Activated CD8-positive, alpha-beta memory T cell treated with anti-CD3 and anti-CD28 coated beads for 24 hours (primary cell): ENCODE measurements at places on chromosomes 2 and 18.
A peak's percentile ranks its signal among the peaks of the same experiment; 100 is the strongest.

- no peak for DNase-seq
Observed at GRCh38 chr18:64803471-64803870, 654.6 kb upstream of the LINC00305 start.

DNA sequence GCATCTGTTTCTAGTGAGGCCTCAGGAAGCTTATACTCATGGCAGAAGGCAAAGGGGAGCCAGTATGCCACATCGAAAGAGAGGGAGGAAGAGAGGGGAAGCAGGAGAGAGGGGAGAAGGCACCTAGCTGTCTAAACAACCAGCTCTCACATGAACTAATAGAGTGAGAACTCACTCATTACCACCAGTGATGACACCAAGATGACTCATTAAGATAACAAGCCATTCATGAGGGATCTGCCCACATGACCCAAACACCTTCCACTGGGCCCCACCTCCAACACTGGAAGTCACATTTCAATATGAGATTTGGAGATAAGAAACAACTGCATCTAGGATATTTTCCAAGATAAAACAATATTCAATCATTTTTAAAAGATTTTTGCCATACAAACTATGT, 753.9 kb upstream of the ZEB2 start:
- no peak for DNase-seq

DNA sequence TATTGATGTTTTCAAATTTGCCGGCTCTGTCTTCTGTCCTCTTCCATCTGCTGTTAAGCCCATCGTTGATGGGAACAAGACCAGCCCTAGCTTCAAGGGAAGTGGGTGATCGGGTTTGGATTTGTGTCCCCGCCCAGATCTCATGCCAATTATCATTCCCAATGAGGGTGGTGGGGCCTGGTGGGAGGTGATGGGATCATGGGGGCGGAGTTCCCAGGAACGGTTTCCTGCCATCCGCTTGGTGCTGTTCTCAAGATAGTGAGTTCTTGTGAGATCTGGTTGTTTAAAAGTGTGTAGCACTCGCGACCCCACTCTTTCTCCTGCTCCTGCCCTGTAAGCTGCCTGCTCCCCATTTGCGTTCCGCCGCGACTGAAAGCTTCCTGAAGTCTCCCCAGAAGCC, 9.5 kb downstream of the ASB18 start:
- peak; percentile 40 for DNase-seq

GRCh38 chr2:61995515-61995914, 90.0 kb downstream of the COMMD1 start:
- DNase-seq, result no peak

DNA sequence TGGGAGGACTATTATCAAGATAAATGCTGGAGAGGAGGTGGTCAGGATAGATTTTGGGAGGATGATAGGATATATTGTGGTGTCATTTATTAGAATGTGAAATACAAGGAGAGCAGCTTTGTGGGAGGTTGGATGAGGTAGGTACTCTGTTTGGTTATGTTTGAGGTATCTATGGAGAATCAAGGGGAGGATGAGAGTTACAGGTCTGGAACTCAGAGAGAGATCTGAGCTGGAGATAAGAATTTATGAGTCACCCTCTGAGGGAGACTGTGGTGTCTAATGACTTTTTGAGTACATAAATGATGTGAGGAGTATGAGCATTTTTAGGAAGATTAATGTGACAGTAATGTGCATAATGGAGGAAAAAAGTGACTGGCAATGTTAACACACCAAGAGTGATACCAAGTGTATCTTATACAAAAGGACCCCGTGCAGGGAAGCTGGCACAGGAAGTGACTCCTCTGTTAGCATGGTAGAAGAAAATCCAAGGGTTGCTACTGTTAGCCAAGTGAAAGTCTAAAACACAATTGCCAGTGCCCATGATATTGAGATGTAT, 48.2 kb downstream of the CRIM1 start:
- DNase-seq, result no peak

GRCh38 chr2:31434911-31435310, 20.4 kb upstream of the XDH start:
- no peak for DNase-seq

DNA sequence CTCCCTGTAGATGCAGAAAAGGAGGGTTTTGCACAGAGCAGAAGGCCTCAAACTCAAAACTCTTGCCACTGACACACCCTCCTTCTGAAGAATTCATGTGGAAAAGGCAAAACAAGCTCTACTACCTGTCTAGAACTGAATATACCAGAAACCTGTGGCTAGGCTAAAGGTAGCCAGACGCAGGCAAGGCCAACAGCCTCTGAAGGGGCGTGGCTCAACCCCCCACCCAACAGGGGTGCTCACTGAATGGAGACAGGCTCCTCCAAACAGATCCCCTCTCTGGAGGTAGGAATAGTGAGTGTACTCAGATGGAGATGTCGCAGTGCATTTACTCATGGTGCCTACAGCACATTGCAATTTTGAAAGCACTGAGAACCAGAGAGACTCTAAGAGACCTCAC, 3.0 kb upstream of the STK17B start:
- DNase-seq, result no peak

DNA sequence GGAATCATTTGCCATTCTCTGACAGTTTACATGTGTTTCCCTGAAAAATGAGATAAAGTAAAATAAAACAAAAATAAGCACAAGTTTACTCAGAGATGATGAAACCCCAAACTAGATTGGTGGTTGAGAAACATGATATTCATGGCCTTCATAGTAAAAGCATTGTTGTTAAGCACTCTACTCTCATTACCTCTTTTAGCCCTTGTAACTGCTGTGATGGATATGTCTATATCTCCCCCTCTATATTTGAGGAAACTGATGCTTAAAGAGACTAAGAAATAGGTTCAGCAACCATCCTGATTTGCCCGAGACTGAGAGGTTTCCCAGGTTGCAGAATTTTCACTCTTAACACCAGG, 33.9 kb upstream of the GALNT3 start:
- no peak for DNase-seq

GRCh38 chr18:63895190-63895589, 7.7 kb downstream of the SERPINB2 start:
- DNase-seq, result no peak

DNA sequence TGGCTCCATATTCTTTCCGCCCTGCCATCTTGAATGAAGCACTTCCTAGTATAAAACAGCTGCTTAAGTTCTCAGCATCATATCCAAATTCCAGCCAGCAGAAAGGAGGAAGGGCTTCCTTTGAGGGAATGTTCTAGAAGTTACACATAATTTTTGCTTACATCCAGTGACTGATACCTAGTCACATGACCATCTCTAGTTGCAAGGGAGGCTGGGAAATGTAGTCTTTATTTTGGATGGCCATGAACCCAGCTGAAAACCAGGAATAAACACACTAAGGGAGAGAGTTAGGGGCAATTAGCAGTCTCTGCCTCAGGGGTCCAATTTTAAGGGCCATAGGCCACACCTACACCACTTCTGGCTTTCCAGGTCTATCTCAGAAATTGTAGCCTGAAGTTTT, 57.8 kb upstream of the LMAN1 start:
- DNase-seq, result no peak

GRCh38 chr2:23441414-23441813, 56.4 kb downstream of the KLHL29 start:
- DNase-seq, result no peak

DNA sequence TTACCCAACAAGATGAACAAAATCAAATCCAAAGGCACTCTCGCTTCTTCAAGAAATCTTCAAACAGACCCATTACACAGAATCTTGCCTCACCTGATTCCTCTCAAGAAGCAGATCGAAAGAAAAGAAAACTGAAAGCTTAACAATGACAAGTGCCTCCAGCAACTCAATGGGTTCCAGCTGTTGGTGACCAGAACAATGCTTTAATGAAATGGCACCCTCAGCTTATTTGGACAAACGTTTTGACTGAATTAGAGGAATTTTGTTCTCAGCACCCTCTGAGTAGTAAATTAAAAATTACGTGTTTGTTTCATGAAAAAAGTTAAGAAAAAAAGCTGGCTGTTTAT, 211.0 kb downstream of the ZNF521 start:
- no peak for DNase-seq

DNA sequence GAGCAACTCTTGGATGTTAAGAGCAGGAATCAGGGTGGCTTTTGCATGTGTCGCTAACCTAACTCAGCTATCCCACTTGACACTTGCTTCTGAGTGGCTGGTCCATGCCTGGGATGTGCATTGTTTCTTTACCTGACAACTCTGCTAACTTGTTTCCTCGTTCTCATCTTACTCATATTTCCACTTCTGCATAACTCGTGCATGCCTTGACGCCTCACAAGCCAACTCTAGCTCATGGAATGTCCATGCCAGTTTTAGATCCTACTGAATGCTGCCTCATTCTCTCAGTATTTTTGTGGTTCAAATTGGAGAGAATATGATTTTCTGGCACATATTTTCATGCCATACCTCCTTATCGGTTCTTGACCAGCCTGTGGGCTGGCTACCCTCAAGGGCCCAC, 52.5 kb downstream of the CDCA7 start:
- no peak for DNase-seq

DNA sequence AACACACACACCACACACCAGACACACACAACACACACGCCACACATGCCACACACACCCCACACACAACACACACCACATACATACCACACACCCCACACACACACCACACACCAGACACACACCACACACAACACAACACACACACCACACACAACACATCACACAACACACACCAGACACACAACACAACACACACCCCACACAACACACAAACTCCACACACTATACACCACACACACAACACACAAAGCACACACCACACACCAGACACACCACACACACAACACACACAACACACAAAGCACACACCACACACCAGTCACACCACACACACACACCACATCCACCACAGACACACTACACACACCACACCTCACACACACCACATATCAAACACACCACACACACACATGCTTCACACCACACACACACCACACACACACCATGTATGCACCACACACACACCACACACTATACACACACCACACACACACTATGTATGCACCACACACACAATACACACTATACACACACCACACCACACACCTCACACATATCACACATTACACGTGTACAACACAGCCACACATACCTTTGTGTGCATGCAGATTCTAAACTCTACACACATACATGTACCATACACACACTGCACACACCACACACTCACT, 72.2 kb downstream of the TMEM18 start:
- no peak for DNase-seq

- DNase-seq, result no peak
Observed at GRCh38 chr2:134232868-134233727, 20.8 kb upstream of the MGAT5 start.

DNA sequence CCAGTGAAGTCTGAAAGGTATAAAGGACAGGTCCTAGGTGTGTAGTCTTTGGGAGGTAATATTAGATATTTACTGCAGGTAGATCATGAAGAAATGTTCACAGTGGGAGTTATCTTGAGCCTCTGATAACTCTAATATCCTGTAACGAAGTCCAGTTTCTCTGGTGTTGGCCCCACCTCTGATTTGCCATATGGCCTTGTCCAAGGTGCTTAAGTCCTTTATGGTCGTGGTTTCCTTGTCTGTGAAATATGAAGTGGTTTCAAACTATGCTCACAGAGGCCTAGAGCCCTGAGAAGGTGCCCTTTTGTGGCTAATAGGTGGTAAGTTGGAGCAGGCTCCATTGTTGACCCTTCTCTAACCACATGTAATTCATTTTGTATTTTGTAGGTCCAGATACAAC, 190.7 kb downstream of the ICOS start:
- DNase-seq, result no peak

DNA sequence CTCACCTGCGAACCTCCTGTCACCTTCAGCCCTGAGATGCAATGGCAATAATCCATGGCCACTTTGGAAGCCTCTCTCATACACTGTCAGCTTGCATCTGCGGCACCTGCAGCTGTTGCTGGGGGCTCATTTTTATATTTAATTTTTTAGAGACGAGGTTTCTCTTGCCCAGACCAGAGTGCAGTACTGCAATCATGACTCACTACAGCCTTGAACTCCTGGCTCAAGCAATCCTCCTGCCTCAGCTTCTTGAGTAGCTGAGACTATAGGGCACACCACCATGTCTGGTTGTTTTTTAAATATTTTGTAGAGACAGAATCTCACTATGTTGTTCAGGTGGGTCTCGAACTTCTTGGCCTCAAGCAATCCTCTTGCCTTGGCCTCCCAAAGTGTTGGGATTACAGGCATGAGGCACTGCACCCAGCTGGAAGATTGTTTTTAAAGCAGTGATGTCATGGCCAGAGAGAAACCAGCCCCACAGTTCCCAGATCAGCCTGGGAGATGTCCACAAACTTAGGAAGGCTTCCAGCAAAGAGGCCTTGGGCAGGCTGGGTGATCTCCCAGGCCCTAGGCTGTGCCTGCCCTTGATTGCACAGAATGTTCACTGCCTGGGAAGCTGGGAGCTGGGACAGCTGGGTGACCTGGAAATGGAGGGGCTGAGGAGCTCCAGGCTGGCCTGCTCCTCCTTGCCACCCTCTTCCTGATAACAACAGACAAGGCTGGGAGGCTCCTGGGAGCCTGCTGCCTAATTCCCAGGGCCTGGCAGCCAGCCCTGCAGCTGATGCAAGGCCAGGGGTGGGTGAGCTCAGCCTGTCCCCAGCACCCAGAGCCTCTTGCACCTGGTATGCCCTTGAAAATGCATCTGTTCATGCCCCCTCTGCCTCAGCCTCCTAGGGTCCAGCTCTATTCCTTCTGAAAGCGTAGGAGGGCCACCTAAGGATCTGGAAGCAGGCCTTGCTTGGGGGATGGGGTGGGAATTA, 27.1 kb downstream of the SH2D6 start:
- no peak for DNase-seq

DNA sequence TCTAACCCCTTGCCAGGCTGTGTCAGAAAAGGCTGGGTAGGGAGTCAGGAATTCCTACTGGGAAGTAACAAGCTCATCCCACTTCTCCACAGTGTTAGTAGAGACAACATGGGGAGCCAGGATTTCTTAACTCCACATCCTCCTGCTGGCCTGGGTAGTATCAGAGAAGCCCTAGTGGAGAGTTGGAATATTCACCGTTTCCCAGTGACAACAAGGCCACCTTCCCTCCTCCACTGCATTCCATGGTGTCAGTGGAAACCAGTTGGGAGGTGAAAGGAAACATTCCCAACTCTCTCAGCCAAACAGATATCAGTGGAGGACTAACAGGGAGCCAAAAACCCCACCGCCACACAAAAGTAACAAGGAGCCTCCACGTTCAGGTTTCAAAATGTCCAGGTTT, 41.2 kb downstream of the SRD5A2 start:
- no peak for DNase-seq

- DNase-seq, result no peak
Observed at GRCh38 chr18:62102221-62102620, 84.6 kb downstream of the PIGN start.

- no peak for DNase-seq
Observed at GRCh38 chr2:47002480-47003381, 87.1 kb upstream of the MCFD2 start.

- DNase-seq, result no peak
Observed at GRCh38 chr2:20524412-20525040, 77.7 kb downstream of the RHOB start.

- peak; percentile 49 for DNase-seq
Observed at GRCh38 chr2:44836174-44836573, 105.3 kb upstream of the SIX3 start.

GRCh38 chr2:74499267-74499939, at the start of gene LBX2:
TSS of gene LBX2 (minus strand) at chr2:74499603. CDS start at chr2:74499537, 66 bp downstream.
- DNase-seq, result no peak

- no peak for DNase-seq
Observed at GRCh38 chr2:67854103-67854743, 208.6 kb downstream of the C1D start.
